ENCODE measurements at places on chromosomes 2 and 18.

DNA sequence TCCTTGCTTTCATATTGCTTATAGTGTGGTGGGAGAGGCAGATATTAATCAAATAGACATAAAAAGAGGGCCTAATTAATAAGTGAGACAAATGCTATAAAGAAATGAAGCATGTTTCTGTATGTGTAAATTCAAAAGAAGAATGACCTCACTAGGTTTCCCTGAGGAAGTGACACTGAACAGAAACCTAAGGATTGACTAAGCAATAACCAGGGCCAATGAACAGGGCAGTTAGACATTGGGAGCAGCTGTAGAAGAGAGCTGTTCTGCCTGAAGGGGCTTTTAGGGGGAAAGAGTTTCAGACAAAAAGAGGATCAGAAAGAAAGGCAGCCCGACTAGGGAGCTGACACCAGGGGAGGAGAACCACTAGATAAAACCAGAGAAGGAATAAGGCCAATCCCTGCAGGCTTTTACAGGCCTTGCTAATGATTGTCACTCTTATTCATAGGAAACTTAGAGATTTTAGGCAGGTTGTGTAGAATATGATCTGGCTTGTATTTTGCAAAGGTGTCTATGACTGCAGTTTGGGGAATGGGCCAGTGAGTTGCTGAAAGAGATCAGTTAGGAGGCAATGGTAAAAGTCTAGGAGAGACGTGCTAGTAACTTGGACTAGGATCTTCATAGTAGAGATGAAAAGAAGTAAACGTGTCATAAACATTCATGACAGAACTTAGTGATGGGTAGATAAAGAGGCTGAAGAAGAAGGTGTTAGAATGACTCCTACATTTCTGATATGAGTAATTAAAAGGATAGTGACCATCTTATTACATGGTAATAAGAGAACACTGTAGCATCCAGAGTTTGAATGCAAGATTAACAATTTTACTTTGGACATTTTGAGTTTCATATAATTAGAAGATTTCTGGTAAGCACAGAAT lies 26.8 kb upstream of the NABP1 start:
- no peak for DNase-seq

DNA sequence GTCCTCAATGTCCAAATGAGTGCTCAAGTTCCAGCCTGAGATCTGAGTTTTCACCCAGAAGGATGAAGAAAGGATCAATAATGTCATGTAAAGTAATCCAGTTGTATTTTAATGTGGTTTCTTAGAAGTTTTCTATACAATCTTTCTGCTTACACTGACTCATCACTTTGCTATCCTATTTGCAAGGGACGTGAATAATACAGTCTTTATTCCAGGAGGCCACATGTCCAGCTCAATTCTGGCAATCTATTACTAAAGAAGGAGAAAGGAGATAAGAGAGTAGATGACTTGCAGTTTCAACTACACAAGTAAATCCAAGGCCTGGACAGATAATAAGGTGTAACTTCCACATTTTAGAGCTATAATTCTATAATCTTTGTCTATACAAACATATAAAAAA lies 601.1 kb upstream of the SETBP1 start:
- no peak for DNase-seq

DNA sequence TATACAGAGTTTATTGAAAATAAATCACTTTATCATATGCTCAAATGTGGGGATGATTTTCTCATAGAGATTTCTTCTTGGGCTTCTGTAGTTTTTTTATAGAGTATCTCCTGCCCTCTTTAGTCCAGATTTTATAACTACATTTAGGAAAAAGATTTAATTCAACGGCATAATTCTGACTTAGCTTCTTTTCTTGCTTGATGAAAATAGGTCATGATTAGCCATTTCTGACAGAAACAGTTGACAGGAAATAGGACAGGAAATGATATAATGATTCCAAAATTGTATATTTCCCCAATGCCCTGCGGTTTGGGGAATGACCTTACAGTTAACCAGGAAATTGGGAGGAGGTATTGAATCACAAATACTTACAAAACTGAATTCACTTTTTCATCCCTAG lies 1531.9 kb upstream of the ACVR2A start:
- DNase-seq = peak; percentile 38

- no peak for DNase-seq
Observed at GRCh38 chr2:127610561-127610960, 35.4 kb upstream of the GPR17 start.

DNA sequence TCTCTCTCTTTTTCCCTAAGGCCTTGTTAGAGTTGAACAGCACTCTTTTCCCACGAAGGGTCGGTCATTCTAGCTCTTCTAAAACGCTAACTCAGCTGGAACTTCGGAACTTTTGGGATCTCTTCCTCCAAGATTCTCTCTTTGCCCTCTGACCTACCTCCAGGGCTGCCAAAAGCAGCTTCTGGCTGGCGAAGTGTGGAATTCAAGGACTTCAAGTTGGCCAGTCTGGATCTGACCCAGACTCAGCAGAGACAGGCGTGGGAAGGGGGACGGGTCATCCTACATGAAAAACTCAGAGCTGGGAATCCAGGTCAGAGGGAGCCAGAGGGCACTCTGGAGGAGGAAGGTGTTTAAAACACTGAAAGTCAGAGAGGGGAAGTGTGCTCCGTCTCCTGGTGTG lies 305.5 kb upstream of the HDAC4 start:
- no peak for DNase-seq

GRCh38 chr2:73987109-73987947 lies 2.6 kb downstream of the TET3 start:
- no peak for DNase-seq

DNA sequence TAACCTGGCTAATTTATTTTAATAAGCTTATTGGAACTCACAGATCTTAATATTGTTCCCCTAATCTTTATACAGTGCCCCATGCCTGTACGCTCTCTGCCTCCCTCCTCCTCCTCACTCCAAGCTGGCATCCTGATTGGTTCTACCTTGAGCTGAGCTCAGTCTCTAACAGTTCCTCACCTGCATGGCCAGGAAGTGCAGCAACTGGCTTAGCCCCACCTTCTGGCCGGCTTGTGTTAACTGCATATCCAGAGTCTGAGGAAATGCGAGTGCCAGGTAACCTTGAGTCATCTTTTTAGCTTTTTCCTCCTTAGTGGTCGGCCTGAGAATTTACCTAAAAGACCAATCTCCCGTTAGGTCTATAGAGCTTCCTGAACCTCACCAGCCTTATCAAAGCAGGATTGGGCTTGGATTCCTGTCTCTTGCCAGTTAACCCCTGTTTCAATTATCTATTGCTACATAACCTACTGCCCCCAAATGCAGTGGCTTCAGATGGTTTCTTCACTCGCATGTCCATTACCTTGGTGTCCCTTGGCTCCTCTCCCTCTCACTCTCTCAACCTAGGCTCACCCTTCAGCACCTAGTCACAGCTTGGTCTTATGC lies 89.5 kb upstream of the STK39 start:
- peak; percentile 66 for DNase-seq

GRCh38 chr2:43087413-43087812 lies 139.0 kb downstream of the ZFP36L2 start:
- DNase-seq = no peak

- DNase-seq = no peak
Observed at GRCh38 chr2:38658613-38659012, 7.3 kb upstream of the GALM start.

GRCh38 chr2:9263428-9263827 lies 56.8 kb downstream of the ASAP2 start:
- DNase-seq = no peak

DNA sequence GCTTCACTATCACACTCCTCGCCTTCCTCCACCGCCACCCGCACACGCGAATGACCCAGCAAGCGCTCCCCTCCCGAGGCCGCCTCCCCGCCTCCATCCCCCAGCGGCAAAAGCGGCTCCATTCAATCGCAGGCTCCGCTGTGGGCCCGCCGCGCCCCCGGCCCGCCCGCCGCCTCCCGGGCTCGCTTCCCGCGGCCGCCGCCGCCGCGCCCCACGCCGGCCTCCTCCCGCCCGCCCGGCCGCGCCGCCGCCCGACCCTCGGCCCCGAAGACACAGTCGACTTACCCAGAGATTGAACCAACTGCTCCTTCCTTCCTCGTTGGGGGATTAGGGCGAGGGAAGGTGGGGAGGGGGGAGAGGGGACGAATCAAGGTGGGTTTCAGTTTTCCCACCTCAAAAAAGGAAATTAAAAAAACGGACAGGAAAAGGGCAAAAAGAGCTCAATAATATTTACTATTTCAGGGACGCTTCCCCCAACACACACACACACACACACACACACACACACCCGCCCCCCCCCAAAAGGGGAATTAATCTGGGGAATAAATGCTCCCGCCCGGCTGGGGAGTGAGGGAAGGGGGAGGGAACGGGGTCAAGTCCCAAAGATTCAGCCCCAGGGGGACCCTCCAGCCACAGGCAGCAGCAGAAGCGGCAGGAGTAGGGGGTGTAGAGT lies 743 bp downstream of the XPO1 start:
- no peak for DNase-seq

GRCh38 chr2:11743846-11744553 lies 2.4 kb upstream of the LPIN1 start:
- DNase-seq = peak; percentile 67

DNA sequence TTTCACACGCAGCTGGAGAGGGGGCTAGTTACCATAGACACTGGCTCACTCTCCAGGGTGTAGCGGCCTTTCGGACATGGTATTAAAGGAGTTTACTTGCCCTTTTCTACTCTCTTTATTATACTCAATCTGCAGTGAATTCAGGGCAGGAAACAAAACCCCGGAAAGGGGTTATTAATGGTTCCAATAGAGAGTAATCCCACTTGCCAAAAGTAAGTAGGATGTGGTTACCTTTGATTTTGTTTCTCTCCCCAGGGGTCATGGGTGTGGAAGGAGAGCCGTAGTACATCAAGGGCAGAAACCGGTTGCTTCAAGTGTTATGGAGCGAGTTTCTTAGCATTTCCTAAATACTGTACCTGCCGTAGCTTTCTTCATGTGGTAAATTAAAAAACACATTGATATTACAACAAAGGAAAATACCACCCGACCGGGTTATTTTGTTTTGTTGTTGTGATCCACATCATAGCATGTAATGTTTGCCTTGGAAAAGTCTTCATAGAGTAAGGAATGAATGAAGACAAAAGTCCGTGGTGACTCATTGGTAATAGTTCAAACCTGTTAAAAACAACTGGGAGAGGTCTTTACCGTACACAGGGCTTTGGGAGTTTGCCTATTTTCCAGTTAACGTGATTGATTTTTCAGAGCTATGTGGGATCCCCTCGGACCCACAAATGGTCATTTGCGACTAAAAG lies 71.5 kb downstream of the SLC4A3 start:
- DNase-seq = peak; percentile 72

DNA sequence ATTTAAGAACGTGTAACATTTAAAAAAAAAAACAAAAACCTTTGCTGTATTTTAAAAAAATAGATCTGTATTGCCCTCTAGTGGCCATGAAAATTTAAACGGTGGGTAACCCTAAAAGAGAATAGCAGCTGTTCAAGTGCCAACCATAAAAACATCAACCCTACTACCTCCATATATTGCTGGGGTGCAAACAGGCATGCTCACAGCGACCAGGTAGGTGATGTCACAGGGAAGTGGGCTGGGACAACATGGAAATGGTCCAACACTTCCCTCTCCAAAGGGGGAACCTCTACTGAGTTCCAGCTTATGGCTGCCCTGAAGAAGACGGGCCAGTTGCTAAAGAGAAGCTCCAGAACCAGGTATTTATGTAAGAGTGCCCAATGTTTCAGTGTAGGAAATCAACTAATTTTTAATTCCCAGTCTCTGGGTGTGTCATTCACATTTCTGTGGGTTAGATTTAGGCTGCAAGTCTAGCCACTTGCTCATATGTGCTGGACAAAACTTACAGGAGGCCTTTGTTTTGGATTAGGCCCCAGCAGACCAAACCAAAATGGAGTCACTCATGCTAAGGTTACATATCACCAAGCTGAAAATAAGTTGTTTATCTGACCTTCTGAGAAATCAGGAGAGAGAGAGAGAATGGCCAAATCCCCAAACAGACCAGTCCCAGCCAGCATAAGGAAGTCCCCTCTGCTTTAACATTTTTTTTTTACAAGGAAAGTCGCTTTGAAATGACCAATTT lies 54.5 kb downstream of the SKA1 start:
- peak; percentile 32 for DNase-seq

DNA sequence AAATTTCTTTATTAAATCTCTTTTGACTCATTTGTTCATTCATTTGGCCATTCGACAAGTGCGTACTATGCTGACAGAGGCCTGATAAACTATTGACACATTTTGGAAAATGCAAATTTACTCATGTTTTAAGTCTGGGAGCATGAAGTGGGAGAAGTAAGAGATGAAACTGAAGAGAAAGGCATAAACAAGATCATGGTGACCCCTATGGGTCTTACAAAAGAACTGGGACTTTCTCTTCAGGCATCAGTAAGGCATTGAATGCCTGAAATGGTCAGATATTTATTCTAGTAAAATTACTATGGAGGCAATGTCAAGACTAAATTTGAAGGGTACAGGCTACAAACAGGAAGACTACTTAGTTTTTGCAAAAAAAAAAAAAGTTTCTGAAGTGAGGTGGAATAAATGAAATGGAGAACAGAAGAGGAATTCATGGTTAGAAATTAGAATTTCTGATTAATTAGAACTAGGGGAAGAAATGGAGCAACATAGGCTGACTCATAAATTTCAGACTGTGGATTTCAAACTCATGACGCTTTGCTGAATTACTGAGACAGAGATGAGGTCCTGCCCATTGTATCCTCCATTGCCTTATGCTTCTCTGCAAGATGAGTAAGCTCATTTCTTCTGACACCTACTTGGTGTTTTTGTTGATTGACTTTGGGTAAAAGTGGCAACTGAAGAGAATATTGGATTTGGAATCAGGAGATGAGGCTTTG lies 32.7 kb downstream of the VSNL1 start:
- no peak for DNase-seq

DNA sequence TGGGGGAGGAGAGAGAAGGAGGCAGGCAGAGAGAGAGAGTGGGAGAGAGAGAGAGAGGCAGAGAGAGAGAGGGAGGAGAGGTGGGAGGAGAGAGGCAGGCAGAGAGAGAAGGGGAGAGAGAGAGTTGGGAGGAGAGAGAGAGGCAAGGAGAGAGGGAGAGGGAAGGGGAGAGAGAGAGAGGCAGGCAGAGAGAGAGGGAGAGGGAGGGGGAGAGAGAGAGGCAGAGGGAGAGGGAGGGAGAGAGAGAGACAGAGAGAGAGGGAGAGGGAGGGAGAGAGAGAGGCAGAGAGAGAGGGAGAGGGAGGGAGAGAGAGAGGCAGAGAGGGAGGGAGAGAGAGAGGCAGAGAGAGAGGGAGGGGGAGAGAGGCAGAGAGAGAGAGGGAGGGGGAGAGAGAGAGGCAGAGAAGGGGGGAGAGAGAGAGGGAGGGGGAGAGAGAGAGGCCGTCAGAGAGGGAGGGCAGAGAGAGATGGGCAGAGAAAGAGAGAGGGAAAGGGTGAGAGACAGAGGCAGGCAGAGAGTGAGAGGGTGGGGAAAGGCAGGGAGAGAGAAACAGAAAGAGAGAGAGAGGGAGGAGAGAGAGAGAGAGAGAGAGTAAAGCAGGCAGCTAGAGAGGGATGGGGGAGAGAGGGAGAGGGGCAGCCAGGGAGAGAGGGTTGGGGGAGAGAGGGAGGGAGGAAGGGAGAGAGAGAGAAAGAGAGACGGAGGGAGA lies 122.2 kb upstream of the PXDN start:
- no peak for DNase-seq

- DNase-seq = no peak
Observed at GRCh38 chr2:37916512-37917082, 8.5 kb upstream of the RMDN2 start.

GRCh38 chr2:75894170-75894569 lies 183.5 kb upstream of the GCFC2 start:
- no peak for DNase-seq

All from NCI-H748 treated with DMSO at 0.1 percent for 48 hours (cell line).